ENCODE measurements at places on chromosomes 2 and 18. TPM values are rescaled to one million over a fixed set of nuclear protein-coding genes. Genes with fewer than 3 reads are reported as not detected.

M1AP gene
- 0.47 TPM for polyA plus RNA-seq

GRCh38 chr18:63159590-63159989 lies 160.0 kb downstream of the BCL2 start:
- DNase-seq = no peak

GRCh38 chr2:3316456-3317276 lies 61.0 kb downstream of the EIPR1 start:
- no peak for DNase-seq

- no peak for DNase-seq
These were observed 15.3 kb upstream of the HES6 start for GRCh38 chr2:238255151-238255551.
